ENCODE measurements at places on chromosomes 4 and X.

- DNase-seq = no peak
Measured at GRCh38 chrX:10062352-10062751, 94.4 kb upstream of the CLCN4 start.

- DNase-seq = no peak
Measured at GRCh38 chr4:38356686-38357085, 307.3 kb upstream of the KLF3 start.

DNA sequence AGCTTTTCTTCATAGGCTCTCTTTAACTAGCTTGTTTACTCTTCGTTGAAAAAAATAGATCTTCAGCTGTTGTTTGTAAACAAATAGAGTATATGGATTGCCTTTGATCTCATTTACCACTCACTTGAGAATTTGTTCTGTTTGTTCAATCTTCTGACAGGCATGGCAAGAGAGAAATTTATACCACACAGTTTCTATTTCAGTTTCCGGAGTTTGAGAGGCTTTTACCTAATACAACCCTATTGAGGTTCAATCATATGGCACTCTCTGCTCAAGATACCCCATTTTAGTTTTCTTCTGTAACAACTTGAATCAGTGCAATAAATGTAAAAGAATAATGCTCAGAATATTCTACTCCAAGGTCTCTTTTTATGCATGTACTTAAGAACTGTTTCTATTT, 148.0 kb downstream of the EMCN start:
- no peak for DNase-seq

DNA sequence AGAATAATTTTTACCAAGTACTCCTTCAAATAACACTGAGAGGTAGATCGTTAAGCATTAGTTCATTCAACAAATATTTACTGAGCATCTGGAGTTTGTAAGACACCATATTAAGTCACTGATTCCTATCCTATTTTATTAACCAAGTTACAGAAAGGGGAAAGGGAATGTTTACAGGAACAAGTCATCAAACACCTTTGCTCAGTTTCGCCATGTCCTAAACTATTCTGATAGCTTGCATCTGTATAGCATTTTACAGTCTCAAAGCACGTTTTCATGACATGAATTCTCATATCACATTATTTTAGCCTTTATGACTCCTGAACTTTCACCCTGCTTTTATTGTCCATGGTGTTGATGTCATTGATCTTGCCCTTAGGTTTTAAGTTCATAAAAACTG, 89.2 kb downstream of the AREG start:
- no peak for DNase-seq

- DNase-seq = no peak
Measured at GRCh38 chr4:55393461-55394320, 2.1 kb upstream of the TMEM165 start.

DNA sequence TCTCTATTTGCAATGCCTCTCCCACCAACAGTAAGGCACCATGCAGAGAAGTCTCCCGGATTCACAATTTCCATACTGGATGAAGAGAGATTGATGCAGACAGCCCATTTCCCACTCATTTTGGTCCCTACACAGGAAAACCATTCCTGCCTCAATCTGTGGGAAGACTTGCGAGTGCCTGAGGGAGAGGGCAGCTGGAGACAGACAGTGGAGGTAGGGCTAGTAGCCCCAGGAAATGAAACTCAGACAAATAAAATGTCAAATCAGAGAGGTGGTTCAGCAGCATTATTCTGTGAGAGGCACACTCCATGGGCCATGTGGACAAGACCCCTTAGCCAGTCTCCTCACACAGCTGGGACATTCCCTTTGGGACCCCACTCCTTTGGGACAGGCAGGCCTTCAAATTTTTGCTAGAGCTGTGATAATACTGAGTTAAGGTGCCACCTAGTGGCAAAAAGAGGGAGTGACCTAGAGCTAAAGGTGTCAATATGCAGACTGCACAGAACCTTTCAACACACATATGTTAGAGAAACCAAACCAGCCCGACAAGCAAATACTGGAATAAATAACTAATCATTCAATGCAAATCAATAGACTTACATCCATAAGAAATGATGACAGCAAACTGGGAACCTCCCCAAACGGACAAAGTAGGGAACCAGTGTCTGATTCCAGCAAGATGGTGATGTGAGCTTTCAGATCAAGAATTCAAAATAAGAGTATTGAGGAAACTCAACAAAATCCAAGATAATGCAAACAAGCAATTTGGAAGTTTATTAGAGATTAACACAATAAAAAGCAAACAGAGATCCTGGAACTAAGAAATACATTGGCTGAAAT, 1865.3 kb upstream of the AGA start:
- no peak for DNase-seq

GRCh38 chrX:41857670-41858069, 65.7 kb downstream of the CASK start:
- DNase-seq = no peak

GRCh38 chr4:188016754-188017153, 21.2 kb downstream of the ZFP42 start:
- no peak for DNase-seq

GRCh38 chr4:168655182-168655581, 158.3 kb downstream of the PALLD start:
- DNase-seq = no peak

DNA sequence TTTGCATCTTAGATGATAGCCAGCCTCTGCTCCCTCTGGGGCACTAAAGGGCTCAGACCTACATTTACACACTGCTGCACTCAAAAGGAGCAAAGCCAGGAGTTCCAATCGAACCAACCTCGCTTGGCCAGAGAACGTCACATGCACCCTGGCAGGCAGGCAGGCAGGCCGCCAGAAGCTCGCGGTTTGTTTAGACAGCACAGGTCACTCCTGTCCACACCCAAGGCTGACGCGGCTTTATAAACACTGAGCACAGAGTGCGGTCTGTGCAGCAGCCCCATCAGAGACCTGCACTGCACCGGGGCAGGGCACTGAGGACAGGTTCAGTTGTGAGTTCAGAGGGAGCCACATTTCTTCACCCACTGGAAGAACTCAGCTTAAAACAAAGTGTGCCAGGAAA, 143.9 kb downstream of the BCOR start:
- no peak for DNase-seq

DNA sequence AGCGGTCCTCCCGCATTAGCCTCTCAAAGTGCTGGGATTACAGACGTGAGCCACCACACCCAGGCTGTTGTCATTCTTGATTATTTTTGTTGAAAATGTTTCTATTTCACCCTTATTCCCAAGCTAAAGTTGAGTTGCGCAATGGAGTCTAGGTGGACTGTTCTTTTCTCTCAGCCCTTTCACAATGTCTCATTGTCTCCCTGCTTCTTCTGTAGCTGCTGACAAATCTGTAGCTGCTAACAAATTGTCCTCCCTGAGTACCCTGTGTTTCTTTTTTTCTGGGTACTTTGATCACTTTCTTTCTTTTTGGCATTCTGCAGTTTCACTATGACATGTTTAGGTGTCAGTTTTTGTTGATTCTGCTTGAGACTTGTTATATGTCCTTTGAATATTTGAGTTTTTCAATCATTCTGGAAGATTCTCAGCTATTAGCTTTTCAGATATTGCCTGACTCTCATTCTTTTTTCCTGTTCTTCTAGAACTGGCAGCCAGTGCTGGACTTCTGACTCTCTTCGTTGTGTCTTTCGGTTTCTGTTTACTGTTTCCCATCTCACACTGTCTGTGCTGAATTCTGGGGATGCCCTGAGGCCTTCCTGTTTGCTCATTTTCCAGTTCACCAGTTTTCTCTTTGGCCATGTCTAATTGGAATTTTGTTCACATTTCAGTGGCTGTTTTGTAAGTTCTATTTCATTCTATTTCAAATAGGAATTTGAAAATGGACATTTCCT, 6.6 kb downstream of the ABCD1 start:
- DNase-seq = no peak

DNA sequence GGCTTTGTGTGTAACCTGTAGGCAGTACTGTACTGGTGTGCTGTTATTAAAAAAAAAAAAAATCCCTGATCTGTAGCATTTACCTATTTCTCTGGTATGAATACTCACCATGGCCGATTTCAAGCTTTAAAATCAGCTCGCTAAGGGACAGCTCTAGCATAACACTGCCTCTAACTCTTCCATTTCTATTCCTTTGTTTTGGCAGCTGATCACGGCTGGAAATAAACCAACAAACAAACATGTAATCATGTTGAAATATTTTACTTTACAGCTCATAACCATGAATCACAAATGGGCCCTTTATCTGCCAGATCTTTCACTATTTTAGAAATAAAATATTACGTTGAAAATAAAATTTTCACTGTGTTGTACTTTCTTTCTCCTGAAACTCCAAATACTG, 60.5 kb upstream of the IL15 start:
- no peak for DNase-seq

GRCh38 chr4:75598390-75598789, 31.9 kb downstream of the CDKL2 start:
- DNase-seq = no peak

- DNase-seq = no peak
Measured at GRCh38 chr4:52877694-52878093, 15.6 kb downstream of the RASL11B start.

DNA sequence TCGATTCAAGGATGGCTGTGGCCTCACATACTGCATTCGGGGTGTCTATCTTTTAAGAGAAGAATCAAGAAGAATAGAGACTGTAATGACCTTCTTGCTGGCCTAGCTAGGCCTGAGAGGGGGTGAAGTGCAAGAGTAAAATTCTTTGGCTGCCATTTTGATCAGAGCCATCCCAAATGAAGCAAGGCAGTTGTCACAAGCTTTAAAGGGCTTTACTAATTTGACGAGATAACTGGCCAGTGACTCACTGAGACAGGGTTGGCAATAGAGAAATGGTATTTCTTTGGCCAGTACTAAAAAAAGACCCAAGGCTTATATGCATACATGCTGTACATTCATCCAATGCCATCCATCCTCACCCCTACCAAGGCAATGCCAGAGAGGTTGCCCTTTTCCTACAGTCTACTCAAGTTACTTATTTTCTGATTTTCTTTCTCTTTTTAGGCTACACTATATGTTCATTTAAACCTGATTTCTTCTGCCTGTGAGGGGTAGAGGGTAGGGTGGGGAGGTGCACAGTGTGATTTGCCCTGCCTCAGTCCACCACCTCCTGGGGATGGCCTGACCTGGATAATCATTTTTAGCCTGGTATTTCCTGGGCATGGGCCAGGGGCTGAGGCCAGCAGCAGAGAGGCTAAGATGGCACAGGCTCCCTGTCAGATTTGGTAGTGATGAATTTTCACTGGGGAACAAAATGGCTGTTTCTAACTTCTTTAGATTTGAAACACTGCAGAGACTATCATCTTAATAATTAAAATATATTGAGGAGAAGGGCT, 32.2 kb downstream of the ATG4A start:
- no peak for DNase-seq

Measured in stimulated activated CD4-positive, alpha-beta T cell treated with anti-CD3 and anti-CD28 coated beads, TNF-alpha, amount 100 ng/mL, for 24 hours (primary cell).